T-helper 2 cell treated with Interferon-gamma antibody and Interleukin-4, amounts not matched to agents 5 μg/mL and 100 μg/mL, for 36 hours (primary cell): ENCODE measurements at places on chromosomes 2 and 18.

DNA sequence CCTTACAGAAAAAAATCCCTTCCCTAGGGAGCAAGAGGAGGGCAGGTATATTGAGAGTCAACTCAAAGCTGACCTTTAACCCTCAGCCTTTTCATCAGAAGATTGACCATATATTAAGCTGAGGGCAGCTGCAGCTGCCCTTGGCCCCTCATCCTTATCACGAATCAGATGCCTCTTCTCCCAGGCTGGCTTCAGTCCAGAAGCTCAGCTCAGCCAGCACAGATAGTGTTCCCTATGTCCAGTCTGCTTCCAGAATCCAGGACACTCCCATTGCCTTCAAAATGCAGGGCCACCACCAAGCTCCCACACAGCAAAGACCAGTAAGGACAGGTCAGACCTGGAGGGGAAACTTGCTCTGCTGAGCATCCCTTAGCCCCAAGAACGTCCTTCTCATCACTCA lies 146.1 kb downstream of the BCL11A start:
- no peak for DNase-seq

GRCh38 chr2:240134466-240134865 lies 1.6 kb downstream of the COPS9 start:
- no peak for DNase-seq

DNA sequence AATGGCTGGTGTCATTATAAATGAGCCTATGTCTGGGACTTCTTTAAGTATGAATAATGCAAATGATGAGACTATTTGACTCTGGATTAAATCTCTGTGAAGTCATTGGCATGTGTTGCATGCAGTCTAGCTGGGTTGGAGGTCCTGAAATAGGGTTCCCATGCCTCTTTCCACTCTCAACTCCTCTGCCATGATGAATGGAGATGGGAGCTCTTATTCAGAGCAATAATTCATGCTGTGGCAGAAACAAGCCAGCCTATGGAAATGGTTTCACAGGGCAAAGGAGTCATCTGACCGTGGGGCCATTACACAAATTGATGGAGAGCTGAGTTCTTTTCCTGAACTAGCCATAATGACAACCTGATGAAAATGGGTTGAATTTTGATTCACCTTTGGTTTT lies 15.5 kb upstream of the CCDC195 start:
- DNase-seq, result no peak

GRCh38 chr18:13500227-13500865 lies 226.0 kb downstream of the FAM210A start:
- peak; percentile 9 for DNase-seq

GRCh38 chr2:38622210-38622609 lies 19.5 kb upstream of the HNRNPLL start:
- no peak for DNase-seq

- DNase-seq, result no peak
Measured at GRCh38 chr2:101123795-101124471, 27.2 kb downstream of the TBC1D8 start.

DNA sequence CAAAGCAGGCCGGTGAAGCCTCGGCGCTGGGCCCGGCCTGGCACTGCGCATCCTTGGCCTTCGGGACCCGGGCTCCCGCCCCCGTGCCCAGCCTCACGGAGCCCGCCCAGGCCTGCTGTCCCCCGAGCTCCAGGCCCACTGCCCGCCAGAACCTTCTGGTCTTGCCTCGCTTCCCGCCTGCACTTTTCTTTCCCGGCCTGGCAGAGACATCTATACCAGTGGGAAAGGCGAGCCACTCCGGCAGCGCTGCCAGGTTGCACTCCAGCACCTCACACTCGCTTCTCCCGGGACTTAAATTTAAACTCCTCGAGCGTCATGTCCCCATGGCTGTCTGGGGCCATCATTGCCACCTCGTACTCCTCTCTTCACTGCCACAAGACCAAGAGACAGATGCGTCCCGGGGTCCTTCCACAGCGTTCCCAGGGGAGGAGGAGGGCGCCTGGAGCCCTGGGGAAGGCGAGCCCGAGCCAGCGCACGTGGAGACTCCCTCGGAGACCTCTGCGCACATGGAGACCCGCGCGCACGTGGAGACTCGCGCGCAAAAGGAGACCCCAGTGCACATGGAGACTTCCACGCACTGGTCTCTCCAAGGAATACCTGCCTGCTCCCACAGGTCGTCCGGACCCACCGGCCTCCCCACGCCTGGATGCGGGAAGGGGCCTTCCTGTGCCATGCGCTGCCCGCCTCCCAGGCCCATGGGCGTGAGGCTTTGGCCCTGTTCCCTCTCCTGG lies 253.1 kb upstream of the SALL3 start:
- DNase-seq, result no peak

GRCh38 chr2:207960911-207961310 lies 64.4 kb downstream of the PLEKHM3 start:
- no peak for DNase-seq

GRCh38 chr2:492178-492577 lies 185.0 kb downstream of the TMEM18 start:
- no peak for DNase-seq

GRCh38 chr2:16707014-16707623 lies 41.5 kb upstream of the CYRIA start:
- no peak for DNase-seq

DNA sequence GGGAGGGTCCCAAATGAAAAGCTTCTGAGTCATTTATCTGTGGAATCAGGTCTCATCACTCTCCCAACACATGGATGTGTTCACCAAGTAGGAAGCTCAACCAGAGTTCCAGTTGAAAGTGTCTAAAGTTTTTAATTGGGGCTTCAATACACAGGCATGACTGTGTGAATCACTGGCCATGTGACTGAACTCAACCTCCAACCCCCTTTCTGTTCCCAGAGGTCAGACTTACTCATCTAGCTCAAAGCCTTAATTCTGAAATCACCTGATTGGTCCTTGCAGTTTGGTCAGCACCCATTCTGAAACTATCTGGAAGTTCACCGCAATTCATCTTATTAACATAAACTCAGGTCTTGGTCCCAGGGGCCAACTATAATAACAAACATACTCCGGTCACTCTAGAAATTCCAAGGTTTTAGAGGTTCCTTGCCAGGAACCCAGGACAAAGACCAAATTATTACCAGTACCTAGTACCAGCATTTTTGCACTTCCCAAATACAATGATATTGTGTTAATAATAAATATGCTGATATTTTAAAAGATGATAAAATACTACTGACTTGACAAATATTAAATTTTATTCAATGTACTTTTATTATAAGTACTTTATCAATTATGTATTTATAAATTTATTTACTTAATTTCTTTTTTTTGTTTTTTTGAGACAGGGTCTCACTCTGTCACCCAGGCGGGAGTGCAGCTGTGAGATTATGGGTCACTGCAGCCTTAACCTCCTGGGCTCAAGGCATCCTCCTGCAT lies 10.7 kb upstream of the RBM45 start:
- DNase-seq, result no peak

GRCh38 chr18:3901811-3902210 lies 451.8 kb downstream of the TGIF1 start:
- no peak for DNase-seq

DNA sequence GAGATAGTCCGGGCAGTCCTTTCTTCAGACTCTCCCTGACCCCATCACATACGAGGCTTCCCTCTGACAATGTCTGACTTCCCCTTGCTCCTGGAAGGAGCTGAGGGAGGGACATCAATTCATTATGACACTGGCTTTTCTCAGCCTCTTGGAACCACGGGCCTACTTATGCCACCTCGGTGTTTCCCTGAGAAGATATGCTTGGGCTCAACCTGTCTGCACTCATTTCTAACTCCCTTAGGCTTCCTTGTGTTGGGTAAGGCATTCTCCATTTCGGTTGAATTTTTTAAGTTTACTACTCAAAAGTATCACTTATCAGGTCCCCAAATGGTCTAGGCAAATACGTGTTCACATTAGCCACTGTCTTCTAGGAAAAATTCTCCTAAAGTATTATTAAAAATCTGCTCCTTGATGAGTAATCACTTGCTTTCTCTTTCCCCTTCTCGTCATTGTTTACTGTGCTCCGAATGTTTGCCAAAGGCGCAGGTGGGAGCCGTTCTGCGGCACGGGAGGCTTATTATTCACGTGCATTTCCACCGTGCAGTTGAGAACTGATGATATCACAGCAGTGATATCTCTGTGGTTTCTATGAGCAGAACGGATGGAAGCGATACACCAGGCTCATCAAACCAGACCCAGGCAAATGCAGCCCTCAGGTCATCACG lies 33.1 kb downstream of the ARL4C start:
- DNase-seq, result peak; percentile 74

- DNase-seq, result no peak
Measured at GRCh38 chr18:57003342-57003741, 143.5 kb upstream of the BOD1L2 start.
